ENCODE measurements at places on chromosomes 16 and 17. TPM values are rescaled to one million over a fixed set of nuclear protein-coding genes. Genes with fewer than 3 reads are reported as not detected.
A peak's percentile ranks its signal among the peaks of the same experiment; 100 is the strongest.

DNA sequence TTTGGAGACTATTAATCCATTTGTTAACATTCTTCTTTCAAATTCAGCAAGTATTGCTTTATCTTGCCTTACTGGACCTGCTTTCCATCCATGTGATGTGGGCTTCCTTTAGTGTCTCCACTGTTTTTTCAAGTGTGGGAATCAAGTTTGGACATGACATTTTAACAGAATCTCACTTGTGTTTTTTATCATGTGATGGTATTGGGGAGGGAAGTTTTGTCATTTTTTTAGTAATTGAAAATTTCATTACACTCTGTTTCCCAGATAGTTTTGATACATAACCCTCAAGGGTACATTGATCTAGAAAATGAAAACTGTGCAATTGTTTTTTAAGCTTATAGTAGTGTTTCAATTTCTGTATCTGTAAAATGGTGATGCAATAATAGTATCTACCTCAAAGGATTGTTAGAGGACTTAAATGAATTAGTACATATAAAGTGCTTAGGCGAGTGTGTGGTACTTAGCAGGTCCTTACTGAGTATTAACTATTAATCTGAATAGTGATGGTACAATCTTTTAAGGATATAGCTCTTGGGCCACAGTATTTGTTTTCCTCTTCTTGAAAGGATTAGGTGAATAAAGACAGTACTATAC lies 27.3 kb downstream of the AATF start:
- no peaks in the 10 kb centered on the region for H3K4me1 ChIP-seq
- no peak for DNase-seq
- H3K27ac ChIP-seq: no peak overlapping the region
- no peaks in the 10 kb centered on the region for H3K27me3 ChIP-seq

- no peaks in the 10 kb centered on the region for H3K4me1 ChIP-seq
- H3K27me3 ChIP-seq: no peaks in the 10 kb centered on the region
- no peak for DNase-seq
- H3K36me3 ChIP-seq: no peaks in the 10 kb centered on the region
- no peak overlapping the region for H3K4me3 ChIP-seq
- no peak overlapping the region for H3K27ac ChIP-seq
These were observed 21.0 kb downstream of the LGALS3BP start for GRCh38 chr17:78958641-78959127.

DNA sequence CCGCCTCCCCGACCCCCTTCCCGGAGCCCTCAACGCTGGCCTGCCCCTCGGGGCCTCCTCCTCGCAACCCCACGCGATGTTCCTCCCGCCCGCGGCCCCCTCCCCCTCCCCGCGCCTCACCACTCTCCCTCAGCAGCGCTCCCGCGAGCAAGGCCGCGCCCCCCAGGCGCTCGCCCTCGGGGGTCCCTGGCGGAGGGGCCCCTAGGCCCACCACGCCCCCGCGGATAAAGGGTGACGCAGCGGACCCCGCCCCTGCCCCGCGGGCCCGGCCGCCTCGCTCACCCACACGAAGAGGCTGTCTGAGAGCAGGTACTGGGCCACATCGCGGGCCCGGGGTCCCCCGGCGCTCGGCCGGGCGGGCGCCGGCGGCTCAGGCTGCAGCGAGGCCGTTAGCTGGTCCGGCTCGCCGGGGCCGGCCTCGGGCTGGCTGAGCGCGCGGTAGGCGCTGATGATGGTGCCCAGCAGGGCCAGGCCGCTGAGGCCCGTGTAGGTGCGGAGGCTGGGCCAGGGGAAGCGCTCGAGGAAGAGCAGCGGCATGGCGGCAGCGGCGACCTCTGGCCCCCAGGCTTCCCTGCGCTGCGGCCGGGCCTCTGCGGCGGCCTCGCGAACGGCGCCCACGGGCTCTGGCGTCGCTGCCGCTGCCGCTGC lies 430 bp downstream of the AMFR start:
- H3K27me3 ChIP-seq: no peaks in the 10 kb centered on the region
- H3K27ac ChIP-seq: no peak overlapping the region
- DNase-seq: peak; percentile 24
- H3K4me1 ChIP-seq: peaks cover 21% of the 10 kb centered on the region
- peak overlapping the region; percentile 66 for H3K4me3 ChIP-seq
- no peaks in the 10 kb centered on the region for H3K36me3 ChIP-seq

KCNJ18 gene
- not detected for total RNA-seq

PLK1 gene
- 0.84 TPM for total RNA-seq

DNA sequence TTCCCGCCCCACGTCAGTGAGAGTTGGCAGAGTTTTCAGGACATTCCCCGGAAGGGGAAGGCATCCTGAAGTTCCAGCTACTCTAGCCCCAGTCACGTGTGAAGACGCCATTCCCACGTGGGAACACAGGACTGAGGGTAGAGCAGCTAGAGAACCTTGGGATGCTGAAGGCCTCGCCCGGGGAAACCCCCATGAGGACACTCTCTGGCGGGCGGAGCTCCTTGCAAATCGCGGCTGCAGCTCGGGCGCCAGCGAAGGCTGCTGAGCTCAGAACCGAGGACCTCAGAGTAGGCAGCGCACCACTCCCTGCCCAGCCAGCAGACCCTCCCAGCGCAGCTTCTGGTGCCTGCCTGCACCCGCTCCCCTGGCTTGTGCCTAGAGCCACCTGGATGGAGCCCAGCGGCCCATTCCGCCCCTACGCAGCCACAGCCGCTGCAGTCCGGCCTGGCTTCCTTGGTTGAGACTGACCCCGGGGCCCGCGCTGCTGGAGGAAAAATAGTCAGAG lies 51.9 kb downstream of the SHCBP1 start:
- H3K4me1 ChIP-seq: peaks cover 6% of the 10 kb centered on the region
- H3K4me3 ChIP-seq: no peak overlapping the region
- H3K27me3 ChIP-seq: no peaks in the 10 kb centered on the region
- H3K36me3 ChIP-seq: no peaks in the 10 kb centered on the region
- no peak overlapping the region for H3K27ac ChIP-seq

GRCh38 chr17:54841656-54842055 lies 59.0 kb upstream of the TOM1L1 start:
- no peaks in the 10 kb centered on the region for H3K36me3 ChIP-seq
- no peaks in the 10 kb centered on the region for H3K4me1 ChIP-seq
- H3K27ac ChIP-seq: no peak overlapping the region
- H3K4me3 ChIP-seq: no peak overlapping the region
- no peaks in the 10 kb centered on the region for H3K27me3 ChIP-seq

DNA sequence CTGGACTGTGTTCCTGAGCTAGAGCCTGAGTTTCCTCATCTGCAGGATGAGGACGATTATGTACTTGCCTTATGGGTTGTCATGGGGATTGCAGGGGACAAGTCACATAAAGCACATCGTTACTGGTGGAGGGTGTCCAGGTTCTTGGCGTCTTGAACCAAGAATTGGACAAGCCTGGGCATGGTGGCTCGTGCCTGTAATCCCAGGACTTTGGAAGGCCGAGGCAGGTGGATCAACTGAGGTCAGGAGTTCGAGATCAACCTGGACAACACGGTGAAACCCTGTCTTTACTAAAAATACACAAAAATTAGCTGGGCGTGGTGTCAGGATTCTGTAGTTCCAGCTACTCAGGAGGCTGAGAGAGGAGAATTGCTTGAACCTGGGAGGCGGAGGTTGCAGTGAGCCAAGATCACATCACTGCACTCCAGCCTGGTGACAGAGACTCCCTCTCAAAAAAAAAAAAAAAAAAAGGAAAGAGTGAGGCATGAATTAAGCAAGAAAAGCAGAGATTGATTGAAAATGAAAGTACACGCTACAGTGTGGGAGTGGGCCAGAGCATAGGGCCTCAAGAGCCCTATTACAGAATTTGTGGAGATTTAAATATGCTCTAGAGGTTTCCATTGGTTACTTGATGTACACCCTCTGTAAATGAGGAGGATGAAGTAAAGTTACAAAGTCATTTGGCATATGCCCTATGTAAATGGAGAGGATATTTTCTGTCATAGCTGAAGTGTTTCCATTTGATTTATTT lies 30.7 kb downstream of the ADGRG5 start:
- H3K4me3 ChIP-seq: no peak overlapping the region
- peaks cover 9% of the 10 kb centered on the region for H3K36me3 ChIP-seq
- H3K27ac ChIP-seq: no peak overlapping the region
- DNase-seq: no peak
- H3K27me3 ChIP-seq: no peaks in the 10 kb centered on the region

SBK1 gene
- total RNA-seq: 13.0 TPM

RPGRIP1L gene
- 2.4 TPM for total RNA-seq

DNA sequence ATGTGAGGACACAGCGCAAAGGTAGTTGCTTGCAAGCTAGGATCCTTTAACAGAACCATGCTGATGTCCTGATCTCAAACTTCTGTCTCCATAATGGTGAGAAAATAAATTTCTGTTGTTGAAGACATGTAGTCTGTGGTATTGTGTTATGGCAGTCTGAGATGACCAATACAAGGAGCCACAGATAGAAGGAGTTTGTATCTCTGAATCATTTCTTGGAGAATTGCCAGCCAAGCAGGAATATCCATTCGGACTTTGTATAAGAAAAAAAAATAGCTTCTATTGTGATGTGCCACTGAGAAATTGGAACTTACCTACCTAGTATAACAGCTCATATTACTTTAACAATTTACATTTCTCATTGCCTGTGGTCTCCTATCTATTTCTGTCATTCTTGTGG lies 447.6 kb upstream of the CA10 start:
- H3K27ac ChIP-seq: no peak overlapping the region
- H3K27me3 ChIP-seq: no peaks in the 10 kb centered on the region
- no peaks in the 10 kb centered on the region for H3K4me1 ChIP-seq
- H3K4me3 ChIP-seq: no peak overlapping the region
- no peak for DNase-seq

DNA sequence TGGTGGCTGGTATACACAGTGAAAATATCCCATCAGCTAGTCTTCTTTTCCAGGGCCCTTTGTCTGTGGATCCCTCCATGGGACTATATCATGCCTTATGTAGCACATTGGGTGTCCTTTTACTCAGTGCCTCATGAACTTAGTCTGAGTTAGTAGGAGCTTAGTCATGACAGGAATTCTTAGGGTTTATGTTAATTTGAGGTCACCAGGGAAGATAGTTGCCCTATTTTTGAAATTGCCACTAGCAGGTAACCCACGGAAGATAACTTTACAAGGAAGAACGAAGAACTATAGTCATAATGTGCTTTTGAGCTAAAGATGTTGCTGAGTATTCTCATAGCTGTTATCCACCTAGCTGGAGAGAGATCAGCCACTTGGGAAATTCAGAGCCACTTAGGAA lies 14.8 kb upstream of the PLK1 start:
- H3K4me3 ChIP-seq: no peak overlapping the region
- H3K4me1 ChIP-seq: no peaks in the 10 kb centered on the region
- no peaks in the 10 kb centered on the region for H3K27me3 ChIP-seq
- H3K36me3 ChIP-seq: peaks cover 91% of the 10 kb centered on the region

ERI2 gene
- 0.45 TPM for total RNA-seq

- no peak for DNase-seq
- no peaks in the 10 kb centered on the region for H3K36me3 ChIP-seq
- no peak overlapping the region for H3K27ac ChIP-seq
- H3K4me3 ChIP-seq: no peak overlapping the region
- no peaks in the 10 kb centered on the region for H3K27me3 ChIP-seq
- peaks cover 10% of the 10 kb centered on the region for H3K4me1 ChIP-seq
These were observed 78.0 kb downstream of the GNAO1 start for GRCh38 chr16:56269281-56269680.

DNA sequence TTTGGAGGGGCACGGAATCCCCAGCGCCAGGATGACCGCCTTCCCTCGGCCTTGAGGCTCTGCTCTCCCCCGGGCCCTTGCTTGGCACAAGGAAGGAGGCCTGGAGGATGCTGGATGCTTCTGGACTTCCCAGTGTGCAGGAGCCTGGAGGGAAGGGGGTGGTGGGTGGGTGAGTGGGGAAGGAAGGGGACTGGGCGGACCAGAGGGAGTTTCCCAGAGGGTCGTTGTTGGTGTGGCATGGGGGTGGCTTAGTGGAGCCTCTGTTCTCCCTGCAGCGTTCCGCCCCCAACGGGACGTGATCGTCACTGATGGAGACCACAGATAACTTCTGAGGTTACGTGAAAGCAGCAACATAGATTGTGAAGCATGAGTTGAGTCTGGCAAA lies 140.0 kb downstream of the IRF8 start:
- no peak for DNase-seq
- no peaks in the 10 kb centered on the region for H3K36me3 ChIP-seq
- H3K27ac ChIP-seq: no peak overlapping the region
- H3K27me3 ChIP-seq: peaks cover 5% of the 10 kb centered on the region
- no peak overlapping the region for H3K4me3 ChIP-seq

- DNase-seq: no peak
- H3K36me3 ChIP-seq: no peaks in the 10 kb centered on the region
- H3K27me3 ChIP-seq: no peaks in the 10 kb centered on the region
- no peak overlapping the region for H3K27ac ChIP-seq
These were observed 15.6 kb upstream of the NKD1 start for GRCh38 chr16:50532576-50532975.

GRCh38 chr17:81200695-81201580 lies 21.8 kb downstream of the CEP131 start:
- peaks cover 2% of the 10 kb centered on the region for H3K36me3 ChIP-seq
- H3K27ac ChIP-seq: no peak overlapping the region
- peak; percentile 56 for DNase-seq
- no peaks in the 10 kb centered on the region for H3K4me1 ChIP-seq
- H3K27me3 ChIP-seq: no peaks in the 10 kb centered on the region

All from CD4-positive, alpha-beta T cell (primary cell).